ENCODE measurements at places on chromosomes 1 and 21.

DNA sequence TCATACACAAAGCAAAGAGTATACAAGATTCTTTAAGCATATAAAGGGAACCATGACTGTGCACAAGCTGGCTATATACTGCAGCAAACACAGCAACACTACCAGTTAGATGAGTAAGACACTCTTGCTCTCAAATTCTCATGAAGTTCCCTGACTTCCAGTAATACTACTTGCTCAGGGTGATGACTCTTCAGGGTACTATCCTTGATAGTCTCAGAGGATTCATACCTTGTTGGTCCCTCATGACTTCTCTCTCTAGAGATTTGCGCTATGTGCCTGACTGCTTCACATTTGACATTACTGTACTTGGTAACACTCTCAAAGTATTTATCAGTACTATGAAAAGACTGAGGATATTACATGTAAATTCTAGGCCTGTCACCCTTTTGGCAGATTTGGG, 159.8 kb upstream of the ZRANB2 start:
- no peak for DNase-seq

DNA sequence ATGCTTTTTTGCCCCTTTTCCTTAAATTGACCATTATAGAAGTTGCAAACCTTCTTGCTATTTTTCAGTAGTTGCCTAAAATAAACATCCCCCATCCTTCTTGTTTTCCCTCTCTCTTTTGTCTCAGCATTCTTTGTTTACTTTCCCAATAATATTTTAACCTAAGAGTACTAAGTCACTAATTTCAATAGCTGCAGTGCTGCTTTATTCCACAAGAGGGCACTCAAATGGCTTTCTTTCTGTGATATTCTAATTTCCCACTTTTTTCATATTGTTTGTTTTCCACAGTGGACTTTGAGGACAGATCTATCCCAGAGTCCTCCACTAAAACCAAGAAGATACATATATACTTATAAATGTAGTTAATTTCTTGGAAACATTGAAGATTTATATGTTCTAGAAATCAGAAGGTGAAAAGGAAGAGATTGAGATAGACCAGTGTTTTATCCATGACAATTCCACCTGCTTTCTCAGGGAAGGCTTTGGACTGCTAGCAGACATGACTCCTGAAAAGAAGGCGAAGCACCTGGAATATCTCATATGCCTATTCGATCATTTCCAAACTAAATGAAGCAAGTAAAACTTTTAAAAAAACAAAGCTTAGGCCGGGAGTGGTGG, 104.8 kb upstream of the GRIK1 start:
- DNase-seq, result peak; percentile 14

- no peak for DNase-seq
Observed at GRCh38 chr1:173570370-173571007, 32.4 kb downstream of the SLC9C2 start.

- no peak for DNase-seq
Observed at GRCh38 chr1:161282991-161283390, 24.4 kb downstream of the PCP4L1 start.

DNA sequence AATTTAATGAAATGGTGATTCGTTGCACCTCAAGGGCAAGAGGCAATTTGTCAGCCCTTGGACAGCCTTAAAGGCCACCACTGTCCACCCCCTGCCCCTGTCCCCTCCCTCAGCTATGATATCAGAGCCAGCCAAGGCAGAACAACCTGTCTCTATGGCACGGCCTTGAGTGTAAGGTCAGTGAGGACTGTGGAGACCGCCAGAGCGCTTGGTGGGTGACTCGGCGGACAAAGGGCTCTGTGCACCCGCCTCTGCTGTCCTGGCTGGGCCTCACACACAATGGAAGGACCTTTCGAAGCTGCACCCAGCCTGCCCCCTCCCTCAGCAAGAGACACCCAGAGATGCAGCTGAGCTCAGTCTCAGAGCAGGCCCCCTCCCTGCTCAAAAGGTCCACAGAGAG, 50.6 kb downstream of the SDC3 start:
- no peak for DNase-seq

- DNase-seq, result peak; percentile 44
Observed at GRCh38 chr1:64396817-64397216, 73.1 kb upstream of the CACHD1 start.

DNA sequence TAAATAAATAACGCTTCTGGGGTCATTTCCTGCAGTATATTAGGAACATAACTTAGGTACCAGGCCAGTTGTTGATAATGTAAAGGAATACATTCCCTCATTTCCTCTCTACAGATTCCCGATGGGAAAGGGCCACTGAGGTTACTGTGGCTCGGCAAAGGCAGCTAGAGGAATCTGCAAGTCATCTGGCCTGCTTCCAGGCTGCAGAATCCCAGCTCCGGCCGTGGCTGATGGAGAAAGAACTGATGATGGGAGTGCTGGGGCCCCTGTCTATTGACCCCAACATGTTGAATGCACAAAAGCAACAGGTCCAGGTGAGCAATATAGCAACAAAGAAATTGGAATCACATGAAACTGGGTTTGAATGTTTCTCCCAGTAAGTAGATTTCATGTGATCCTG, 109.6 kb upstream of the BMP8A start:
- DNase-seq, result no peak

DNA sequence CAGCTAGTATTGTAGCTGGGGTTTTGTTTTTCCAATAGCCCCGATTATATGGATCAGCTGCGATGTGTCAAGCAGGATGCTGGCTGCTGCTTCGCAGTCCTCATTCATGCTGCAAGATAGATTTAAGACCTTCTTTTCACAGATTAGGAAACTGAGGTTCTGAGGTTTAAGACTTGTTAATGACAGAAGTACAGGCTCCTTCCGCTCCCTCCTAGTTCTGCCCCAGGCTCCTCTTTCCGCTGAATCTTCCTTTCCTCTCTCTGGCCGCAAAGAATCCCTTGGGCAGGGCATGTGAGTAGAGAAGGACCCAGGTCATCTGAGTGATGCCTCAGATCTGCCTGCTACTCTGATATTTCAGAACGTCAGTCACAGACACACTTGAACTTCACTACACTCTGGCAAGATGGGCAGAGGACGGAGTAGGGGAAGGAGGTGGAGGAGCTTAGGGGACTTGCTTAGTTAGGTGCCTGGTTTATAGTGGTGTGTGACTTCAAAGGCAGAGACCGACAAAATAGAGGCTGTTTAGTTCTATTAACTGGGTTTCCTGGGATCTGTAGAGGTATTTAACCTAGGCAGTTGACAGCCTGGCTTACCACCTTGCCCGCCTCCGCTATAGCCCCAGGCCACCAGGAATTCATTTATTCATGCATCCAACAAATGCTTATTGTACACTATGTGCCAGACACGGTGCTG, 4.2 kb downstream of the IGSF21 start:
- DNase-seq, result no peak

GRCh38 chr1:193437785-193438184, 251.4 kb upstream of the B3GALT2 start:
- DNase-seq, result no peak

GRCh38 chr21:45021428-45022347, 52.7 kb upstream of the ADARB1 start:
- no peak for DNase-seq

GRCh38 chr1:246572785-246573184, 6.5 kb downstream of the CNST start:
- peak; percentile 12 for DNase-seq

DNA sequence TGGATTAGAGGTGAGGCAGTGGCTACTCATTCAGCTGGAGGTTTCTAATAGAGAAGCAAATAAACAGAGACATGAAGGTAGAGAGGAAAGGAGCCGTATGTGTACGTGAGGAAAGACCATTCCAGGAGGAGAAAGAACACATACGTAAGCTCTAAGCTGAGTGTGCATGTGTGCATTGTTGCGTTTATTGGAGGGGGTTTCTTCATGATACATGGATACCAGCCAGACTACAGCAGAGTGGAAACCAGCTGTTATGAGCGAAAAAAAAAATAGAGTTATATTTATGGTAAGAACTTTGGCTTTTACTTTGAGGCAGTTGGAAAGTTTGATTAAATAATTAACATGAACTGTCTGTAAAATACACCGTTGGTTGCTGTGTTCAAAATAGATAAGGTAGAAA, 173.4 kb upstream of the RGS18 start:
- no peak for DNase-seq

GRCh38 chr1:216420263-216420662, 3.0 kb downstream of the USH2A start:
- DNase-seq, result no peak

GRCh38 chr1:34320053-34320669, 143.5 kb downstream of the C1orf94 start:
- no peak for DNase-seq

DNA sequence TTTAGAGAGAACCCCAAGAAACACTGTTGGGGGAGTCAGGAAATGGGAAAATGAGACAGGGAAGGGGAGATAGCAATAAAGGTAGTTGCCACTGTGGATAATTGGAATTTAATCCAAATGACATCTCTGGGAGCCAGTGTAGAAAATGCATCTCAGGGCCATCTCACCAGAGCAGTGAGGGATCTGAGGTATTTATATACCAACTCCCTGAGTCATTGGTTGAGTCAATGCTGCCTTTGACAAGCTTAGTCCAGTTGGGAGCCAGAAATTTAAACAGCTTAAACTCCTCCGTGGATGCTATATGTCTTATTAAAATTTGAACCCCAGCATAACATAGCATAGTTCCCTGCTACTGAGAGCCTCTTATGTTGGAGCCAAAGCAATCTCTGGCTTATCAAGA, 140.3 kb downstream of the SLC30A10 start:
- no peak for DNase-seq

DNA sequence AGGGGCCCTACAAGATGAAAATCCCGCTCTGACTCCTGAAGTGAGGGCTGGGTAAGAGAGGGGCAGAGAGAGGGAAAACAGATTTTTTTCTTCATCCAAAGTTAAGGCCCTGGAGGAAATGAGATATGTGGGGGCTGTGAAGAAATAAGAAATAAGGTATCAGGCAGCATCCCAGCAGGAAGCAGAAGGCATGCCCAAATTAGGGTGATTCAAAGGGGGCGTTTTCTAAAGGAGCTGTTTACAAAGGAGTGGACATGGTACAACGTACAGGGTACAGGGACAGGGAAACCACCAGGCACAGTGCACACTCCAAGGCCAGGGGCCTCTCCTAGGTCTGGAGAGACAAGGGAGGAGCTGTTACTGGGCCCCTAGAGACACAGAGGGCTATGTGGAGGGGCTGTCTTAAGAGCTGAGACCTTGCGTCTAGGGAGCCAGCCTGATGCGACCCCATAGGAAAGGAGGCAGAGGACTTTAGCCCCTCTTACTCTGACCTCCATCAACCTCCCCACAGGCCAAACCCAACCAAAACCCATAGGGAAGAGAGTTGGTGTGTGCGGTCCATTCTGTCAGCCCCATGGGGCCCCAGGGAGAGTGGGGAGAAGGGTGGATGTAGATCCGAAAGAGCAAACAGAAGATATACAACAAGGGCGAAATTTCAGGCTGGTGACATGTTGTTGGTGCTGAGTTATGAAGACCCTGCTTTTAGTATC, 38.6 kb downstream of the STYXL2 start:
- DNase-seq, result no peak
